ENCODE measurements at places on chromosomes 3 and 15.

- no peak for DNase-seq
Measured at GRCh38 chr15:63226155-63226883, 36.9 kb downstream of the RAB8B start.

DNA sequence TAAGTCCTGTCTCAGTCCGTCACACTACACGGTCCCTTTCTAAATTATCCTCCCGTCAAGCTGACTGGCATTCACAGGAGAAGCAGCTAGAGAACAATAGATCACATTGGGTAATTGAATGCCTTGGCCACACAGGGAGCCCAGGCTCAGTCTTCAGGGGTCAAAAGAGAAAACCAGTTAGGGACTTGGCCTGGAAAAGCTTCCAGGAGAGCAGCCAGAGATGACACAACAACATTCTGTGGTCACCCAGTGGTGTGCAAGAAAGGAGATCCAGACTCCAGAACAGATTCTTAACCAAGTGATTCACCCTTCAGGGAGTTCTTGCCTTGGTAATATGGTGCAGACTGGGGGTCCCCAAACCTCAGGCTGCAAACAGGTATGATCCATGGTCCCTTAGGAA is 15.9 kb downstream of the ARHGAP31 start:
- DNase-seq: no peak

DNA sequence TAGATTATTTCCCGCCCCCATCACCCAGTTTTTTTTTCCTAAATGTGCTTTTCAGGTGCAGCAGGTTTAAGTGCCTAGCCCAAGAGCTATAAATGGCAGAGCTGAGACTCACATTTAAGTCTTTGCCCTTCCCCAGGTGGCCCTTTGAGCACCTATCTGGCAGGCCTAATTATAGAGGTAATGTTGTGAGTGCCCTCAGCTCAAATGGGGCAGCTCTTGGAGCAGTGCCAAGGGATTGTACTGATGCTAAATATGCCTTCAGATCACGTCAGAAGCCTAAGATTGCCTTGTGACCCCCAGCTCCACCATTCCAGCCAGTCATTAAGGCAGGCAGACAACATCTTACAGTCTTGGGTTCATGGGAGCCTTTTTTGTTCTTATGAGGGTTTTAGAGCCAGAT is 159.5 kb downstream of the RPLP1 start:
- no peak for DNase-seq

GRCh38 chr15:57532731-57533447 is 58.8 kb upstream of the MYZAP start:
- no peak for DNase-seq

DNA sequence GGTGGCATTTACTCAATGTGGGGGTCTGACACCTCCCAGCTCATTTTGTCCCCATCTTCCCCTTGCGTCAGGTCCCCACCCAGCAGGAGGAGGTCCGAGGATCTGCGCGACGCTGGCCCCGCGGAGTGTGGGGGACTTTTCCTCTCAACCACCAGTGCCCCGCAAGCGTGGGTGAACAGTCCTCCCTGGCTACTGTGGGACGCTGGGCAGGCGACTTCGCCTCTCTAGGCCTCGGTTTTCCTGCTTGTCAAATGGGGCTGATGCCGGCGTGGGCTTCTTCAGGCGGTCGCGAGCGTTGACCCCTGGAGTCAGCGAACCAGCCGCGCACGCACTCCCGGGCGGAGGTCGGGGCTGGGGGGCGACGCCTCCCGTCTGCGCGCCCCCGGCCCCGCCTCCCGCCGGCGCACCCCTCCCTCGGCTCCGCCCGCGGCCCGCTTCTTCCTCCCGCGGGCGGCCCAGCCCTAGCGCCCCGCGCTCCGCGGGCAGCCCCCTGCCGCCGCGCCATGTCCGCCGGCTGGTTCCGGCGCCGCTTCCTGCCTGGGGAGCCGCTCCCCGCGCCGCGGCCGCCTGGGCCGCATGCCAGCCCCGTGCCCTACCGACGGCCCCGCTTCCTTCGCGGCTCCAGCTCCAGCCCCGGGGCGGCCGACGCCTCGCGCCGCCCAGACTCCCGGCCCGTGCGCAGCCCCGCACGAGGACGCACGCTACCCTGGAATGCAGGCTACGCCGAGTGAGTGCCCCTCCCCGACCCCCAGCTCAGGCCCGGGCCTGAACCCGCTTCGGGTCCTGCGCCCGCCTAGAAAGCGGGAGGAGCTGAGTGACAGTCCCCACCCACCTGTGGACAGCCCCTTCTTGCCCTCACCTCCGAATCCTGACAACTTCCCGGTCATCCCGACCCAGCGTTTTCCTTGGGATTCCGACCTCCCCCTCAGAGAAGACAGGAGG is at the start of gene PPM1M:
Gene PPM1M, plus strand, starts transcription at position 438 of the 942 bp plus-strand sequence. Its CDS starts 66 bp downstream, at position 504.
- no peak for DNase-seq

DNA sequence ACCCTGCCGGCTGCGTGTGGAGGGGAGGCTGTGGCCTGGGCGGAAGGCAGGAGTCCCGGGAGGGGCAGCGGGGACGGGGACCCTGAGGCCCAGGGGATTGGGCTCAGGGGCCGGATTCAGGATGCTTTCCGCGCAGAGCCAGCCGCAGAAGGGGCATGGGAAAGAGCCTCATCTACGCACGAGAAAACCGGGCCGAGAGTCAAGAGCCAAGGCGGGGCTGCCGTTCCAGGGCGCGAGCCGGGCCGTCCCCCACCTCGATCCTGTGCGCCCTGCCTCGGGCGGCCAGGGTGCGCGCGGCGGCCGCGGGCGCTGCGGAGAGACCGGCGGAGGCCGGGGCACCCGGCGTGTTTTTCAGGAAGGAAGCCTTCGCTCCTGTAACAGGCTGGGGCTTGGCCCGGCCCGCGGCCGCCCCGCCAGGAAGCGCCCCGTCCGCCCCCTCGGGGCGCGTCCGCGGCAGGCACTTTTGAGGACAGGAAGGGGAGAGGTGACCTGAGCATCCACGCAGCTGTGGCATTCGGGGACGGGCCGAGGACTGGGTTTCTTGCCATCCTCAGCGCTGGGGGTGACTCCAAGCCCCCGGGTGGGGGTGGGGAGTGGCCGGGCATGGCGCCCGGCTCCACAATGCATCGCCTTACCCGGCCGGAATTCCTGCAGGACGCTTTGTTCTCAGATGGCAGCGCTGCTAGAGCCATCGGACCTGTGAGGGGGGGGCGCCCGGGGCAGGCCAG is 62.3 kb upstream of the GATA2 start:
- DNase-seq: no peak

GRCh38 chr15:45088801-45089711 is 24.9 kb downstream of the DUOX2 start:
- no peak for DNase-seq

DNA sequence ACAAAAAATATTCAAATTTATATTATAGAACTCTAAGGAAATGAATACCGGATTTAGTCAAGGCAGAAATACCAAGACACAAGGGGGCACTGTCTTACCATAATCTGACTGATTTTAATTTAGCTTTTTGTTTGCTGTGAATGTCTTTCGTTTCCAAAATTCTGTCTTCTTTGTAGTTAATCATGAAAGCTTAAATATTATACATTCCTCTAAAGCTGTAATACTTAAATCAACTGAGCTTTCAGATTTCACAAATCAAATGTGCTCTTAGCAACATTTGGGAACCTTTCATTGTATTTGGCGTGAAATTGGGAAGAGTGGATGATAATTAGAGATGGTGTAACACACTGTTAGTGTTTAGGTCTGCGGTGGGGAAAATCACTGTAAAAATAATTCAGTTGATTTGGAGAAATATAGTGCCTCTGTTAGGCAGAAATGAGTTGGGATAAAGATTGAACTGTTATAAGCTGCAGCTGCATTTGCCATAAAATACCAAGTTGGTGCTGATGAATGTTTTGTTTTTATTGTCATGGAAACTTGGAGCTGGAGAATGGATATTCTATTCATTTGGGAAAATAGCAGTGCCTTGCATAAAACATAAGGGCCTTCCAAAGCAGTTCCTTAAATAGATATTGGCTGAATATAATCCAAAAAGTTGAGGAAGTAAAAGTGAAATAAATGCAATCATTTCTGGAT is 228.2 kb downstream of the TCF12 start:
- DNase-seq: no peak

DNA sequence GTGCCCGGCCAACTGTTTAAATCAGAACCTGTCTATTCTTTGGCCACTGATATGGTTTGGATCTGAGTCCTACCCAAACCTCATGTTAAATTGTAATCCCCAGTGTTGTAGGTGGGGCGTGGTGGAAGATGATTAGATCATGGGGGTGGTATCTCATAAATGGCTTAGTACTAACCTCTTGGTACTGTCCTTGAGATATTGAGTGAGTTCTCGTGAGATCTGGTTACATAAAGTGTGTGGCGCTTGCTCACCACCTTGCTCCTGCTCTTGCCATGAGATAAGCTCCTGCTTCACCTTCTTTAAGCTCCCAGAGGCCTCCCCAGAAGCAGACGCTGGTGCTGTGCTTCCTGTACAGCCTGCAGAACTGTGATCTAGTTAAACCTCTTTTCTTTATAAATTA is 42.4 kb downstream of the REC114 start:
- DNase-seq: no peak

GRCh38 chr3:194782698-194783404 is 97.2 kb downstream of the FAM43A start:
- no peak for DNase-seq

GRCh38 chr15:99431661-99432091 is 134.1 kb upstream of the MEF2A start:
- no peak for DNase-seq

DNA sequence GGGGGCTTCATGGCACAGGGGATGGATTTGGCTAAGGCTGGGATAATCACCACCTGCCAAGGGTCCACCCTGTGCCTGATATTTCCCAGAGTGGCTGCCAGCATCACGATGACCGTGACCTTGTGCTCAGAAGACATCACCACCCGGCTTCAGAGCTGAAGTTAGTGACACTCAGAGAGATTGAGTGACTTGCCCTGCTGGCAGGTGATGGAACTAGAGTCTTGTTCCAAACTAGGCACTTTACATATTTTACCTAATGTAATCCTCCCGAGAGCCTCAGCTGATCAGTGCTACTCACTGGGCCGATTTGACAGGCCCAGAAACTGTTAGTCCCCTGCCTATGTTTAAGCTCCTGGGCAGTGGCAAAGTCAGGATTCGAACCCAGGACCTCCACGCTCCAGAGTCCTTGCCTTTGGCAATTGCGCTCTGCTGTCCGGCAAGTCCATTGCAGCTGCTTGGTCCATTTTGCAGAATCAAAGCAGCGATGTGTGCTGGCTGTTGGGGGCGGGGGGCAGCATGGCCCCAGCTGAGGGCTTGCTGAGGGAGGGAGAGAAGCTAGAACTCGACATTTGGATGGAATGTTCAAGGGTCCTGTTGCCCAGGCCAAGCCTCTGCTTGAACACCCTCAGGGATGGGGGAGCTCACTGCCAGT is 74.8 kb upstream of the GATA2 start:
- DNase-seq: no peak

- DNase-seq: no peak
Measured at GRCh38 chr15:57003418-57003817, 85.0 kb downstream of the TCF12 start.

DNA sequence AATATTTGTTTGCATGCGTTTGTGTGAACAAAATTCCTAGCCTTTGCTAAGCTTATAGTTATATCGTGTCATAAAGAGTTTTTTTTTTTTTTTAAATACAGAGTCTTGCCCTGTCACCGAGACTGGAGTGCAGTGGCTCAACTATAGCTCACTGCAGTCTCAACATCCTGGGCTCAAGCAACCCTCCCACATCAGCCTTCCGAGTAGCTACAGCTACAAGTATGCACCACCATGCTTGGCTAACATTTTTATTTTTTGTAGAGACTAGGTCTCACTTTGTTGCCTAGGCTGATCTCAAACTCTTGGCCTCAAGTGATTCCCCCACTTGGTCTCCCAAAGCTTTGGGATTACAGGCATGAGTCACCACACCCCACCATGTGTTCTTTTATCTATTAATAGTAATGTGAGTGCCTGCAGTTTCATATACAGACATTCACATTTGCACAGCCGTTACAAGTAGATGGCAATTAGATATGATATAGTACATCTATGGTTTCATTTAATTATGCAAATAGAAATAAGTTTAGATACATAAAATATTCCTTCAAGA is 848.6 kb downstream of the PDCD6IP start:
- DNase-seq: no peak

DNA sequence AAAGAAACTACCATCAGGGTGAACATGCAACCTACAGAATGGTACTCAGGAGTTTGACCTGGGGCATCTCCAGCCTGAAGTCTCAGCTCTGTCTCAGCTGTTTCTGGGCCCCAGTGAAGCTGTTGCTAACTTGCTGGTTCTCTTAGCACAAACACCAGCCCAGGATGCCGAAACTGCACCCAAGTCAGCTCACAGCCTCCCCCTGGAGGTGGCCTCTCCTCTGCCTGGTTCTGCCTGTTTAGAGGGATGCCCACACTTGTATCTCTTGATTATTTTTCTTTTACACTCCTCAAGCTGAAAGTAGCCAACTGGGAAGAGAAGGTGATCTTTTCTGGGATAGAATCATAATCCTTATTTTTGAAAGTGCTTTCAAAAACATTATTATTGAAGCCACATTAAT is 289.0 kb upstream of the RASGRP1 start:
- DNase-seq: no peak

GRCh38 chr15:87661454-87662355 is 594.8 kb downstream of the NTRK3 start:
- DNase-seq: no peak

Data from stimulated activated CD4-positive, alpha-beta T cell treated with anti-CD3 and anti-CD28 coated beads, Interleukin-1b, Interleukin-23, amount 100 ng/mL, for 1 hour (primary cell).